ENCODE measurements at places on chromosomes 6 and 20. TPM values are rescaled to one million over a fixed set of nuclear protein-coding genes. Genes with fewer than 3 reads are reported as not detected.

DNA sequence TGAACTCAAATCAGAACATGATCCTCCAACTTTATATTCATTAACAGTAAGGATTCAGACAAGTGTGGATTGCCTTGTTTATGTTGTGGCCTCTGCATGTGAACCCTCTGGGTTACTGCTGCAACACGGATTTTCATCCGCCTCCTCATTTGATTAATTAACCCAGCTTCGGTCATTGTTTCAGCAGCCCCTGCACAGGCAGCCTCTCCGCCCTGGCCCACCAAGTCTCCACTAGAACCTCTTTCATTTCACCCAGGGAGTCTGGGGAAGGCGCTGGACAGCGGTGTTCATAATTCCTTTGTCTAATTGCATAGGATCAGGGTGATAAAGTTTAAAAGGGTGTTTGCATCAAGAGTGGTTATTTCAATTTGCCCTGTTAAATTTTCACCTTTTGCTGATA lies 15.7 kb downstream of the NKX2-2 start:
- DNase-seq = no peak

DNA sequence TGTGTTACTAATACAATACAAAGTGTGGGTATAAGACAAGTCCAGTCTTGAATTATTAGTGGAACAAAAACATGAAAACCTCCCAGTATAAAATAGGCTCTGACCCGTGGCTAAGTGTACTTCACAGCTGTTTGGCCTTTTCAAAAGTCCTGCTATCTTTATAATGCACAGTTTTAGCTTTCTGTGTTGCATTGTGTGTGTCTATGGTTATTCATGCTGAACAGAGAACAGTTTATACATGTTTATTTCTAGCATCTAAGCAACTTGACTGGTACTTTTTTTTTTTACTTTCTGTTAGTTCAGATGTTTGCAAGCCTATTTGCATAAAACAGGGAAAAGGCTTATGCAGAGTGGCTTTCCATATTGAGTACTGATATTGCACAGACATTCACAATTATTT lies 119.2 kb upstream of the CCN2 start:
- DNase-seq = no peak

DNA sequence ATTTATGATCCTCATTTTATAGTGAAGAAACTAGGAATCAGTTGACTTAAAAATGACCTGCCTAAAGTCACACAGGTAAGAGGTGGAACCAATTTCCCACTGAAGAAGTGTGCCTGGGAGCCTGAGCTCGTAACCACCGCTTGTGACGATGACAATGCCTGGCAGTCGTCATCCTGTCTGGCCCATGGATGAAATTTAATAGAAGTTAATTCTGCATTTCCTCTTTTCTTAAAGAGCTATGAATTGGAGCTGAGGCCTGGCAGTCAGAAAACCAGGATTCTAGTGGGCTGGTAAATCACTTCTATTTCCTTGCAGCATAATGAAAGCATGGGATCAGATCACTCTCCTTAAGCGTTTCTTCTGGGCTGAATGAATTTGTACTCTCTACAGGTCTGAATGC lies 200.0 kb upstream of the SGK1 start:
- DNase-seq = no peak

DNA sequence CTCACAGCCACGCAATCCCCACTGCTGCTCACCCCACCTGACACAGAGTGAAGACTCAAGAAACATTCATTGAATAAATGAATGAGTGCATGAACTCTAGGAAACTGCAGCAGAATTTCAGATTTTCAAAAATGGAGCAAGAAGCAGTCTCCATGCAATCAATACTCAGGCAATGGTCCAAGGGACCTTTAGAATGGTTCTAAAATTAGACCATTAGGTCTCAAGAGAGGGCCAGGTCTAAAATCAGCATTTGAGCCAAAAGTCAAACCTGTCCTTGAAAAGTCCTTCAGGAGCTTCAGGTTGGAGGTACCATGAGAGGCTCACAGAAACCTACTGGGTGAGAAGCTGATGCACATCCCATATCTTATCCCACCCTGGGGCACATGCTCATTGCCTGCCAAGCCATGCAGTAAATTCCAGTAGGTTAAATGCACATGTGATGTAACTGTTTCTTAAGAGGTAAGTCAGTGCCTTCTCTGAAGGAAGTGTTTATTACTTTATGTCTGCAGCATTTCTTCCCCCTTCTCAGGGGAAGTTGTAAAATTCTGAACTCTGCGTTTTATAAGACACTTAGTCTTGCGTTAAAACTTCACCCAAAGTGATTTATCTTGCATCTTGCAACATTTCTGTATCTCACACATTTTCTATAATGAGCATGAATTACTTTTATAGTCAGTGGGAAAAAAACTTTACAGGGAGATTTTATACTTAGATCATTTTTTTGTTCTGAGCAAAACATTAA lies 126.6 kb downstream of the ADAT2 start:
- DNase-seq = no peak

- DNase-seq = no peak
Observed at GRCh38 chr6:112934433-112935327, 587.5 kb downstream of the RFPL4B start.

GRCh38 chr20:20204256-20204655 lies 151.9 kb downstream of the CFAP61 start:
- DNase-seq = no peak

DNA sequence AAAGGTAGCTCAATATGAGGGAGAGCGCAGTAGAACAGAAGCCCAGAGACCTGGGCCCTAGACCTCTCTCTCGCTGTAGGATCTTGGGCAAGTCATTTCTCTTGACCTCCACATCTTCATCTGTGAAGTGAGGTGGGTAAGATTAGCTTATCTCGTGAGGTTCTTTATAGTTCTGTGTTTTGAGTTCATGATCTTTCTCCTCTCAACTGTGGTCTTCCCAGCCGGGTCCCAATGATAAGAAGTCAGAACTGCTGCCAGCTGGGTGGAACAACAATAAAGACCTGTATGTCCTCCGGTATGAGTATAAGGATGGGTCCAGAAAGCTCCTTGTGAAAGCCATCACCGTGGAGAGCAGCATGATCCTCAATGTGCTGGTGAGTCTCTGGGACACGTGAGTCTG lies 6.9 kb downstream of the PSMF1 start:
- DNase-seq = no peak

GRCh38 chr6:159979136-159979874 lies 10.4 kb downstream of the IGF2R start:
- DNase-seq = no peak

GRCh38 chr20:48776306-48776705 lies 51.5 kb downstream of the PREX1 start:
- no peak for DNase-seq

DNA sequence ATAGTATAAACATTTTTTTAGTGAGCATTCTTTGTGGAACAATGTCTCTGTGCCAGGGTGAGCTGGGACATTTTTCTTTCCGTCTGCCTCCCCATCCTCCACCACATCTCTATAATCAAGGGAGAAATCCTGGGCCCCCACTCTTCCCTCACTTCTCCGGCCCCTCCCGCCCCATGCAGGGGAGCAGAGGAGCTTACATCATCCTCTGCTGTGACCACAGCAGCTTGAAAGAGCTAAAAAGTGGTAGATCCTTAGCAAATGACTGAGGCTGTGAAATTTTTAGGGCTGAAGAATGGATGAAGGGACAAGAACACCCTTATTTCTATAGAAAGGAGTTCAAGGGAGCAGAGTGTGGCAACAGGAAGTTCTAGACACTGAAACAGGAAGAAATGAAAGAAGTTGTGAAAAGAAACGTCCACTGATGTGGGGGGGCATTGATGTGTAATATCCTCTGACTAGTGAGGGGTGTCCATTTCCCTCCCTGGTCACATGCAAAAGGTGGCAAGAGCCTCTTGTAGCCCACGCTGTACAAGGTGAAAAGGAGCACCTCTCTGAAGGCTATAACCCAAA lies 380.3 kb upstream of the JARID2 start:
- DNase-seq = no peak

- no peak for DNase-seq
Observed at GRCh38 chr6:53244958-53245357, 96.3 kb upstream of the GCM1 start.

DNA sequence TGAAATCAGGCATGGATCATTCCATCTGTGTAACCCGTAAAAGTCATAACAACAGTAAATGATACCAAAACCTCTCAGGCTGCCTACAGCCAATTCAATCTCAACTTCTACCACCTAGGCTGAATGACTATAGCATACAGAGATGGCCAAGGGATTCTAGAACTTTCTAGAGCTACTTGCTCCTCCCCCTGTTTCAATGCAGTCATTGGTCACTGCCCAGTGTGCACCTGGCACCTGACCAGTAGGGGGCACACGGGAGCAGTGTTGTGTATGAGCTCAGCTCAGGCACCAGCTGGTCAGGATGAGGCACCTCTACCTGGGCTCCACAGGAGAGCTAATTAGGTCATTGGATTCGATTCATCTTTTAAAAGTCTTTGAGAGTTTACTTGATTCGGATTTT lies 86.2 kb downstream of the PLEKHG1 start:
- DNase-seq = no peak

GRCh38 chr6:10584607-10585006 lies 63.5 kb downstream of the GCNT2 start:
- DNase-seq = no peak

DNA sequence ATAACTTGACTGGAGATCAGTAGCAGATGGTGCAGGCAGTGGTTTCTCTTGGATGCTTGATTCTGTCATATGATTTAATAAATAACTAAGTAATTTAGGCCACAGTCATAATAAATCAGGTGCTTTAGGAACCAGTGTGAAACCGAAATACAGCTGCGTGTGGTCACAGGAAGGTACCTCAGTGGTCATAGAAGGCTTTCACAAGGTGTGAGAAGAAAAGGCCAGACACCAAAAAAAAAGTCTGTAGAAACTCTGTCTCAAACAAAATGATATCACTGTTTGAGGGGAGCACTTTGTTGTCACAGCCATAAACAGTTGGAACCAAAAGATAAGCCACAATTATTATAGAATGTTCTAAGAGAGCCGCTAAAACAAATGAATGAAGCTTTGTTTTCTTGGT lies 56.5 kb downstream of the ARMC2 start:
- no peak for DNase-seq

DNA sequence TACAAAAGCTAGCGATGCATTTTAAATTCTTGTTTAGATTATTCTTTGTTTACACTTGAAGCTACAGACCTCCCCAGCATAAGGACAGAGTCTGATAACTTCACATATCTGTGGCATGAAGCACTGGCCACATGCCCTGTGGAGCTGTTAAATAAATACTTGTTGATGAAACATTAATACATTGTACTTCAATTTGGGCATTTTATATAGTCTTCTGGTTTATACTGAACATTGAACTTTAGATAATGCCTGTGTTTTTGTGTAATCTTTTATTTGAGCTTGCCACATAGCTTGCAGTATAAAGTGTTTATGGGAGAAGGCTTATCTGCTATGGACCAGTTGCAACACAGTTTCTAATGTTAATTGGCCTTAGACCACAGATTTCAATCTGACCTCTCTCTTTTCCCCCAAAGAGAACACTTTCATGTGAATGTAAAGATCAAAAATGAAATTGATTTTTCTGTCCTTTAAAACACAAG lies 48.2 kb downstream of the FRK start:
- no peak for DNase-seq

DNA sequence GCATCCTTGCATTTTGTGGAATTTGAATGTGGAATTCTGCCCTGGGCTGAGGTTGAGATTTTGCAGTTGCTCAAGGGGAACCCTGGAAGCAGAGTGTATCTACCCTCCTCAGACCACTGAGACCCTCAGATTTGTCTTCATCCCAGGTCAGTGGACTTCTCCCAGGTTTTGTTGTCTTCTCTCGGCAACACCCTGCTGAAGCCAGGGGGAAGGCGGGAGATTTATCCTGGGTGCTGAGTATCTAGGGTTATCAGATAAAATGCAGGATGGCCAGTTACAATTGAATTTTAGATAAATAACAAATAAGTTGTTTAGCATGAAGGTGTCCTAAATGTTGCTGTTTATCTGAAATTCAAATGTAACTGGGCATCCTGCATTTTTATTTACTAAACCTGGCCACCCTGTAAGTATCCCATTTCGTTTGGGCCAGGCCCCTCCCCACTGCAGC lies 43.0 kb downstream of the FGD2 start:
- no peak for DNase-seq

DNA sequence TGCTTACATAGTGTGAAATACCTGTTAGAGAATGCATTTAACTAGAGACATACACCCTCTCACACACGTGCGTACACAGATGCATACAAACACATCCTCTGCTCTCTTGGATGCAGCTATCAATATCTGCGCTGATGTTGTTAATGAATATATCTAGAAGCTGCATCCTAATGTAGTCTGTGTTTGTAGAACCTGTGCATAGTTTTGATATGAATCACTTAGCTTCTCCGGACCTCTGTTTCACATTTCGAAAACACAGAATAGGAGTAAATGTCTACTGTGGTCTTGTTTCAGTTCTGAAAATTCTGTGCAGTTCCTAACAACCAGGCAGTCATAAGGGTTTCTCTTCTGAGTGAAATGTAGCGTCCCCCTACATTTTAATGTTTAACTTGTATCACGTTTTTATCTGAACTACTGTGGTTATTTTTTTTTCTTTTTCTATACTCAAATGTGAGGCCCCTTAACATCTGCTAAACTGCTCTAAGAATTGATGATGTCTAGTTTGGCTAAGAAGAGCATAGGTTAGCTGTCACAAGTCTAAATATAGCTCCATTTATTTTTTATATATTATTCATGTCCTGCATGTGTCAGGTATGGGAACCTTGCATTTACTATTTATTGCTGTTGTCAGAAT lies 254.5 kb downstream of the TMEM242 start:
- DNase-seq = no peak

DNA sequence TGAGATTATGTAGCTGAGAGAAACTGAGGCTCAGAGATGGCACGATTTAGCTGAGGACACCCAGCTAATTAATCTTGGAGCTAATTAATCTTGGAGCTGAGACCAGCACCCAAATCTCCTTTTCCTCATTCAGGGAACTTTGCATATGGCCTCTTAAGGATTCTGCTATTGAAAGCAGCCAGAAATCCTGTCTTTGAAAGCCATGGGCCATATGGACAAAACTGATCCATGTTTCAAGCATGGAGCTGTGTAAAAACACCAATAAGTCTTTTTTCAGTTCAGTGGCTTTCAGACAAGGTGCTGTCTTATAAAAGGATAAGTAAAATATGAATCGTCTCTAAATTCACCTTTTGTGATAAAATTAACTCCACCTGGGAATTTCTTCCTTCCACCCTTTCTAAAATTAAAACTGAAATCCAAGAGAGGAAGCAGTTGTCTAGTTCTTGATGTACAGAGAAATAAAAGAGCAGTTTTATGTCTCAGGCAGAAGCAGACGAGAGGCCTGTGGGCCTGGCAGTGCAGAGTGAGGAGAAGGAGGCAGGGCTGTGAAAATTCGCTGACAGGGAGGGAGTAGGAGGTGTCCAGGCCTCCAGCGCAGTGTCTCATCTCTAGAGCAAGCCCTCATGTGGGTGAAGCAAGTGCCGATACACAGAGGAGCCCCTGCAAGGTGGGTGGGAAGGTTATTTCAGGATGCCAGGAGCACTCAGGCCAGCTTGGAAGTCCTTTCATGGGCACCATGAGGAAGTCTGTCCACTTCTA lies 266.9 kb downstream of the UST start:
- no peak for DNase-seq

GRCh38 chr6:16090920-16091319 lies 38.0 kb upstream of the MYLIP start:
- no peak for DNase-seq

GRCh38 chr6:106134906-106135634 lies 48.9 kb downstream of the PRDM1 start:
- DNase-seq = no peak

The CGA gene
- total RNA-seq = not detected

The ZNF217 gene
- 35.9 TPM for total RNA-seq

The ERVFRD-1 gene
- total RNA-seq = 0.24 TPM

The HLA-DRB5 gene
- 5.5 TPM for total RNA-seq

The BPIFA3 gene
- total RNA-seq = not detected

The FERMT1 gene
- 1.3 TPM for total RNA-seq

The ZFP57 gene
- not detected for total RNA-seq

Measured in omental fat pad (tissue), 4 donors.